Left ventricle myocardium inferior (tissue), 1 donor: ENCODE measurements at places on chromosomes 11 and 22. TPM values are rescaled to one million over a fixed set of nuclear protein-coding genes. Genes with fewer than 3 reads are reported as not detected.

The LRRN4CL gene
- 2.7 TPM for total RNA-seq

The CDON gene
- 9.9 TPM for total RNA-seq

The ABTB2 gene
- total RNA-seq, result 24.7 TPM

The VPS11 gene
- 22.0 TPM for total RNA-seq

The SLC22A9 gene
- total RNA-seq, result not detected

The APOL5 gene
- not detected for total RNA-seq

The SMCO4 gene
- 57.6 TPM for total RNA-seq

The MYRF gene
- total RNA-seq, result 0.14 TPM

The MN1 gene
- total RNA-seq, result 7.7 TPM

The ZC3H12C gene
- total RNA-seq, result 16.8 TPM
